ENCODE measurements at places on chromosomes 5 and 9.

- no peak for DNase-seq
These were observed 92.1 kb downstream of the DAB2IP start for GRCh38 chr9:121743441-121744001.

DNA sequence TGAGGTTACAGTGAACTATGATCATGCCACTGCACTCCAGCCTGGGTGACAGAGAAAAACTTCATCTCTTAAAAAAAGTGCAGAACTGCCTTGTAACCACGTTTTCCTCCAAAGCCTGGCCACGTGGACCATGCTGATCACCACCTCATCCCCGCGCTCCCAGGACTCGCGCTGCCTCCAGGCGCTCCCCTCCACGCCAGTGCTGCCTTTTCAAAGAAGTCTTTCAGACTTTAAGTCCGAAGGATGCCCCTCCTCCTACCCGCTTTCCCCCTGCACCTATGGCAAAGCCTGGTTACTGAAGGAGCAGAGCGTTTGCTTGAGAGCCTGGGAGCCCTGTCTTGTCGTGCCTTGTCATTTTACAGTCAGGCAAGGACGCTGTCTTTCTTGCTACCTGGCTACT lies 43.8 kb downstream of the HABP4 start:
- no peak for DNase-seq

- DNase-seq, result no peak
These were observed 711 bp downstream of the PGGT1B start for GRCh38 chr5:115262011-115262320.

DNA sequence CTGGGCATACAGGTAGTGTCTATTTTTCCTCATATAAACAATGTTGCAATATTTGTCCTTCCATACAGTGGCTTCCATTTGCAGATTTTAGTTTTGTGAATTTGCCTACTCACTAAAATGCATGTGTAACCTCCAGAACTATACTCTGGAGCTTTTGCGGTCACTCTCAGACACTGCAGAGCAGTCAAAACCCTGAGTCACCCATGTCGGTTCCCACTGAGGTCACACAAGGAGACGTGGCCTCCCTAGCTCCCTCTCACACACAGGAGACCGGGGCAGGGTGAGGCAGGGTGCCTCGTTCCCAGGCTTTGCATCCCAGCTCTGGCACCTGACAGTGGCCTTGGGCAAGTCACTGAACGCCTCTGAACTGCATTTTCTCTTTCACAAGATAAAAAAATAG lies 55.5 kb upstream of the ZNF354A start:
- no peak for DNase-seq

DNA sequence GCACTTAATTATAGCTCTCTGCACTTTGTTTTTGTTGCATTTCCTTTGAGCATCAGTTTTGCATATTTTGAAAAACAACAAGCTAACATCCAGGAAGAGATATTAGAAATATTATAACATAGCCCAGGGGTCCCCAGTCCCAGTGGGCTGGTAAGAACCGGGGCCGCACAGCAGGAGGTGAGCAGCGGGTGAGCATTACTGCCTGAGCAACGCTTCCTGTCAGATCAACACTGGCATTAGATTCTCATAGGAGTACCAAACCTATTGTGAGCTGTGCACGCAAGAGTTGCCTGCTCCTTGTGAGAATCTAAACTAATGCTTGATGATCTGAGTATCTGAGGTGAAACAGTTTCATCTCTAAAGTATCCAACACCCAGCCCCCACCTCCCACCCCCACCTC lies 675.9 kb upstream of the ZNF608 start:
- DNase-seq, result no peak

DNA sequence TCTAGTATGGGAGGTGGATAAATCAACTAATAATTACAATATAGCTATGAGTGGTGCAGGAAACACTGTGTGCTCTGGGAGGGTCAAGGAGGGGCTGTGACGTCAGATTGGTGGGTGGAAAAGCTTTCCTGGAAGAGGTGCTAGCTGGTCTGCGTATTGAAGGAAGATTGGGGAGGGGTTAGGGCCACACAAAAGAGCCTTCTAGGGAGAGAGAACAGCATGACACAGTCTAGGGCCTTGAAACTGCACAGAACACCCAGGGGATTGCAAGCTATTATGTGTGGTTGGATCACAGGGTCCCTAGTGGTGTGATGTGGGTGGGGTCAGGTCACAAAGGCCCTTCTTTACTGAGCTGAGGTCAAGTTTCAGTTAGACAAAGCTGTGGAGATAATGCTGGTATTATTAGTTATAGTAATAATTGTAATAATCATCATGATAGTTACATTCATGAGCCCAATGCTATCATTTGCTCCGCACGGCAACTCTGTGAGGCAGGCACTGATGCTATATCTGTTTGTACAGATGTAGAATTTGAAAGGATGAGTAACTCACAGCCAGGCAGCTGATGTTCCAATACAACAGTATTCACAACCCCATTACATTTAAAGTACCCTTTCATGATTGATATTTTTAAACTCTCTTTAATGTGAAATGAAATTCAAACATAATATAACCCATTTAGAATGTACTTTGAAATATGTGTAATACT lies 197.4 kb upstream of the IL12B start:
- DNase-seq, result no peak

- no peak for DNase-seq
These were observed 46.7 kb upstream of the MACIR start for GRCh38 chr5:103211576-103212561.
